CD4-positive, alpha-beta T cell (primary cell): ENCODE measurements at places on chromosomes 11 and 22. TPM values are rescaled to one million over a fixed set of nuclear protein-coding genes. Genes with fewer than 3 reads are reported as not detected.

The MOGAT2 gene
- total RNA-seq = not detected

The RFPL2 gene
- 0.30 TPM for total RNA-seq

- DNase-seq = no peak
Observed at GRCh38 chr11:3156661-3157311, 8.3 kb downstream of the OSBPL5 start.

DNA sequence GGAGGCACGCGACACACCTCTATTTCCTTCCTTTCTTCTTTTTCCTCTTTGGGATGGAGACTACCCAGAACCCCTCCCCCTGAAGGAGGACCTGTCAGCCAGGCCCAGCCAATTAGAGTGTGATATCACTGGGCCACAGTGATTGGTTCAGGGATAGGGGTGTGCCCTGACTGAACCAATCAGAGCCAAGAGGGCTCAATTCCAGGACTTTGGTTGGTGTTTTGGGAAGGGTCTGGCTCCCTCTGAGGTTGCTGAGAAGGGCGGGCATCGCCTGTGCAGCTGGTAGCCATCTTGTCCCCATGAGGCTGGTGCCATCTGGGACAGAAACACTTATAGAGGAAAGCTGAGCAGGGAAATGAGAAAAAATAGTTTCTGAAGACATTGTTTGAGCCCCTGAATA is 71.4 kb downstream of the CHST1 start:
- no peak for DNase-seq

DNA sequence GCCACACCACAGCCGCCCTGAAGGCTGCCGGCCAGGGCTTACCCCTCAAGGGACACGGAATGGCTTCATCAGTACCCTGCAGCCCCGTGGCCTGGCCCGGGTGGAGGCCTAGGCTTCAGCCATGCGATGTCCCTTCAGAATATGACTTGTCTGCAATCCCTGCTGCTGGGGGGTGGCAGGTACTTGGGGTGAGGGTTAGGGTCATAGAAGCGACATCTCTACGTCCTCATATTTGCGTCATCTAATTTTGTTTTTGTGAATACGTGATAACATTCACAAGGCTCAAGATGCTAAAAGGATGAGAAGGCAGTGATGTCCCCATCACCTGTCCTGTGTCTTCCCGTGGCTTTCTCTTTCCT is 6.4 kb downstream of the CCND1 start:
- no peak for DNase-seq

The DBX1 gene
- total RNA-seq = 0.19 TPM

The PATE4 gene
- total RNA-seq = not detected

DNA sequence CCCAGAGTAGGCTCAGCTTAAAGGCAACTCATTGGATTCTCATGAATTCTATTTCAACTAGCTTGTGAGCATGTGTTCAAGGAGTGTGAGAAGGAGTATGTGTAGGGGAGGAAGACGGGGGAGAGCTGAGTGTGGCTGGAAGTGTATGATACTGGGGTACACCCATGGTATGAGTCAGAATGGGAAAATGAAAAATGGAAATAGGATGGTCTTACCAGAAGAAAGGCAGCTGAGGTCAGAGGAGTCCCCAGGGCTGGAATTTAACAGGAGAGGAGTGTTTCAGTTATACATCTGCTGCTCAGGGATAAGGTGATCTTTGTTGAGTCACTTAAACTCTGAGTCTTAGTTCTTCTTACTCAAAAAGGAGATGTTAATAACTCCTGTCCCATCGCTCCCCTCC is 6.7 kb upstream of the ADAMTS15 start:
- DNase-seq = no peak

- no peak for DNase-seq
Observed at GRCh38 chr11:126115816-126116331, 53.2 kb upstream of the CDON start.

The MMP8 gene
- total RNA-seq = not detected
